Posterior vena cava (tissue), 2 donors: ENCODE measurements at places on chromosomes 5 and 9. TPM values are rescaled to one million over a fixed set of nuclear protein-coding genes. Genes with fewer than 3 reads are reported as not detected.

NR4A3 gene
- 37.4 TPM for total RNA-seq

GRCh38 chr5:65913519-65913918 is 12.9 kb upstream of the ERBIN start:
- no peak for DNase-seq

SLC23A1 gene
- not detected for total RNA-seq

GRCh38 chr5:35862126-35862525 is 5.4 kb downstream of the IL7R start:
- no peak for DNase-seq

DNA sequence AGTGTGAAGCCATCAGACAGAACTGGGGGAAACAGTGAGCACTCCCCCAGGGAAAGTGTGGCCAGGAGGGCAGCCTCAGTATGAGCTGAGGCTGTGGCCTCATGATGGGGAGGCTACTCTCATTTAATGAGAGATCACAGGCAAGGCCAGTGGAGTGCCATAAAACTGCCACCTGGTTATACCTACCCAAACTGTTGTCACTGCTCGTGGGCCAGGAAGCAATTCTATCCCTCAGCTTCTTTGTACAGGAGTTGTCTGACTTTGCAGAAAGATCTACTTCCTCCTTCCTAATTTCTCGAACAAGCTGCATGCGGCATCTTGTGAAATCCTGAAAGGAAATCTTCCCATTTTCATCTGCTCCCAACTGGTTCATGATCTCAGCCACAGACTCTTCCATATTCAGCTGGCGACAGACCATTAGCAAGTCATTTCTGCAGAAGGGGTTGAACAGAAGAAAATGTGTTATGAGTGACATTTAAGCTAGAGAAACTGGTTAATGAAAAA is 50.0 kb downstream of the TSSK1B start:
- DNase-seq, result no peak

SNCAIP gene
- total RNA-seq, result 4.1 TPM

GRCh38 chr9:136100700-136101614 is 5.9 kb upstream of the NACC2 start:
- no peak for DNase-seq

GRCh38 chr9:128114326-128115186 is 13.0 kb downstream of the PTGES2 start:
- peak; percentile 69 for DNase-seq

RLN1 gene
- not detected for total RNA-seq

- DNase-seq, result no peak
Measured at GRCh38 chr9:81080900-81081299, 608.4 kb downstream of the TLE1 start.

- DNase-seq, result no peak
Measured at GRCh38 chr5:93008502-93009207, 572.4 kb downstream of the NR2F1-AS1 start.

DNA sequence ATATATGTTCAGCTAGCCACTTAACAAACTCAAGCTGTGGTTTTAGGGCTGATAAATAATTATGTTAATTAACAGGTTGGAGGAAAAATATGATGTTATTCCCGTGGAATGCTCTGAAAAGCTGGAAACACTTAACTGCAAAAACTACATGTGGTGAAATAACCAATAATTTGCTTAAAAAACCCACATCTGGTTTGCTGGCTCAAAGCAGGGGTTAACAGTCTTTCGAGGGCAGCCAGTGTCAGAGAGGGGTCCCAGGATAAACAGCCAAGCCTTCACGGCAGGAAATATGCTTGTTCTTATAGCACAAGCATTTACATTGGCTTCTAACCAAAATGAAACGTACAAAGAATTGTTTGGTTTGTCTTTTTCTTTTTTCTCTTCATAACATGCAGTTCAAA is 254.0 kb upstream of the GAS1 start:
- no peak for DNase-seq

GRCh38 chr9:114033397-114034103 is 44.5 kb downstream of the AMBP start:
- DNase-seq, result peak; percentile 78

FGFR4 gene
- total RNA-seq, result 1.0 TPM

GABBR2 gene
- total RNA-seq, result not detected

CCDC192 gene
- total RNA-seq, result not detected

DNA sequence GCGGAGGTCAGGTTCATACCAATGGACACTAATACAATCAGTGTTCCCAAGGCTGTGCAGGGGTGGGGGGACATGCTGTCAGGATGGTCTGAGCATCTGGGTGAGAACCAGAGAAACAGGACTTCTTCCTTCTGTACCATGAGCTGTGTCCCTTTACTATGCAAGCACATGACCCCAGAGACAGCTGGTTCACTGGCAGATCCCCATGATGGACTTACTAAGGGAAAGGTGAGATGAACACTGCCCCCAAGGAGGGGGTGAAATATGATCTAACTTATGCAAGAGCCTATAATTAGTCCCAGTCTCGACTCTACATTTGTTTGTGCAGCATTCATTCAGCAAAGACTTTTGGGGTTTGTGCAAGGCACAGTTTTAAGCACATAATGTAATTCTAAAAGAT is 91.4 kb downstream of the LIFR start:
- no peak for DNase-seq

DNA sequence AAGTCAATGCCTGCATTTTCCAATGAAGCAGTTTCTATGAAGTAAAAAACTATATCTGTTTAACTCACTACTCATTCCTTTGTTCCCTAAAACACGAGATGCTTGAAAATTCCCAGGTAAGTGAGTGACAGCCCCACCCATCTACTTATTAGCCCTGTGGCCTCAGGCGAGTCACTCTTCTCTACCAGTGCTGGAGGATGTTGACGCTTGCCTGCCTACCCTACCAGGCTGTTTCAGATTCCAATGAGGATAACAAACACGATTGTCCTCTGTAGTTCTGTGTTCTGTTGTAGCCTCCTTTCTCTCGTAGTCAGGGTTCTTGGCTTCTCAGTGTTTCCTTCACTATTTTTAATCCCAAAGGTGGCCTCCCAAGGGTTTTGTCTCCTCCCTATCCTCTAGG is 388.8 kb downstream of the KDM4C start:
- no peak for DNase-seq

CCL27 gene
- total RNA-seq, result 0.33 TPM

- no peak for DNase-seq
Measured at GRCh38 chr5:114438471-114438870, 76.6 kb downstream of the KCNN2 start.
